ENCODE measurements at places on chromosomes 12 and 14. TPM values are rescaled to one million over a fixed set of nuclear protein-coding genes. Genes with fewer than 3 reads are reported as not detected.

- peaks cover 7% of the 10 kb centered on the region for H3K4me1 ChIP-seq
- H3K36me3 ChIP-seq: no peaks in the 10 kb centered on the region
- peak; percentile 14 for DNase-seq
- no peaks in the 10 kb centered on the region for H3K27me3 ChIP-seq
Measured at GRCh38 chr14:98082833-98083232, 1189.2 kb downstream of the BCL11B start.

DNA sequence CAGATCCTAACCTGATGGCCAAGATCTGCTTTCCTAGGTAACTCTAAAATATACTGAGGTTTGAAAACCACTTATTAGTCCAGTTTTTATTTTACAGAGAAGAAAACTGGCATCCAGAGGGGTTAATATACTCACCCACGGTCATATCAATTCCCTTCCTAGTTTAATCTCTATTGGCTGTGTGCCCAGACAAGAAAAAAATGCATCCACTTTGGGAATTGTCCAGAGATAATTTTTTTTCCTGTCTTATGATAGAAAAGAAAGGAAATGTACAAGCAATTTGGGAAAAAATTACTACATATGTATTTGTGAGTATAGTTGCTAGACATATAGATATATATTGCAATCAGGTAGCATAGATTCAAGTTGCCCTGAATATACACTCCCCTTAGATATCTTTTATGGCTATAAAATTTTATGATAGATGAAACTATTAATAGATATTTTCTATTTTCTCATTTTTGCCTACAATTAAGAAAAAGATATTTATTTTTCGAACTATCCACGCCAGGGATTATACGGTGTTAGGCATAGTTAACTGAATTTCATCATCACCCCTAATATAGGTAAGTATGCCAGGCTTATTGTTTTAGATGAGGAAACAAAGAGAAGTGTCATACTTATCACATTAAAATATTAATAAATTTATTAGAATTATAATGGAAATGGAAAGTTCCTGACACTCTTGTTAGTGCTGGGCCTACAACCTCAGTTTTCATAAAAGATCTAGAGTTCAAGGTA, 100.5 kb upstream of the SLC38A2 start:
- no peaks in the 10 kb centered on the region for H3K4me1 ChIP-seq
- no peak for DNase-seq
- no peaks in the 10 kb centered on the region for H3K36me3 ChIP-seq
- no peak overlapping the region for H3K27ac ChIP-seq
- H3K27me3 ChIP-seq: no peaks in the 10 kb centered on the region
- no peak overlapping the region for H3K4me3 ChIP-seq

The NUP107 gene
- 231 TPM for total RNA-seq

The NEUROD4 gene
- total RNA-seq: 0.62 TPM

The CCDC63 gene
- total RNA-seq: 0.24 TPM

The NYNRIN gene
- 15.5 TPM for total RNA-seq
